Type B pancreatic cell (in vitro differentiated cells): ENCODE measurements at places on chromosomes 13 and 19. TPM values are rescaled to one million over a fixed set of nuclear protein-coding genes. Genes with fewer than 3 reads are reported as not detected.
A peak's percentile ranks its signal among the peaks of the same experiment; 100 is the strongest.

The PSG4 gene
- total RNA-seq, result not detected in 2 replicates

The NLRP11 gene
- total RNA-seq, result not detected in 2 replicates

The GPR180 gene
- total RNA-seq, result 6.1 and 6.6 TPM in 2 replicates

DNA sequence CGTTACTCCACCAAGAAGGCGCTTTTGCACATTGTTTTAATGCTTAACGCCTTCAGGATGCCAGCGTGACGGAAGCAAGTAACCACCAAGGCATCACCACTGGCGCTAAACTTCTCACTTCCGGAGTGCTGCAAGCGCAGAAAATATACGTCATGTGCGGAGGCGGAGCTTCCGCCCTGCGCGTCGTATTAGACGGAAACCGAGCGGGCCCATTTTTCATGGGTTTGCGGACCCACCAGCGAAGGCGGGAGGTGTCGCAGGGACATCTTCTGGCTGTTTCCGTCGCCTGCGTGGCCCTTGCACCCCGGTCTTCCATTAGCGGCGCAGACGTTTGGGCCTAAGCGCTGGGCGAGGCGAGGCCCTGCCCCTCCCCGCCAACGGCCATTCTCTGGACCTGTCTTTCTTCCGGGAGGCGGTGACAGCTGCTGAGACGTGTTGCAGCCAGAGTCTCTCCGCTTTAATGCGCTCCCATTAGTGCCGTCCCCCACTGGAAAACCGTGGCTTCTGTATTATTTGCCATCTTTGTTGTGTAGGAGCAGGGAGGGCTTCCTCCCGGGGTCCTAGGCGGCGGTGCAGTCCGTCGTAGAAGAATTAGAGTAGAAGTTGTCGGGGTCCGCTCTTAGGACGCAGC, at the start of gene ERCC5:
ERCC5 (plus strand) TSS at position 403 of the 631 bp plus-strand sequence. CDS start 235 bp downstream, outside the sequence.
- H3K27me3 ChIP-seq, result no peaks in the 10 kb centered on the region
- peak; percentile 94 for DNase-seq
- H3K36me3 ChIP-seq, result no peaks in the 10 kb centered on the region
- peaks cover 12% of the 10 kb centered on the region for H3K4me1 ChIP-seq
- H3K27ac ChIP-seq, result peak within 1 kb of the TSS; percentile 93

The ZNF329 gene
- total RNA-seq, result 12.5 and 14.5 TPM in 2 replicates

The CCDC122 gene
- total RNA-seq, result 13.1 and 13.6 TPM in 2 replicates

DNA sequence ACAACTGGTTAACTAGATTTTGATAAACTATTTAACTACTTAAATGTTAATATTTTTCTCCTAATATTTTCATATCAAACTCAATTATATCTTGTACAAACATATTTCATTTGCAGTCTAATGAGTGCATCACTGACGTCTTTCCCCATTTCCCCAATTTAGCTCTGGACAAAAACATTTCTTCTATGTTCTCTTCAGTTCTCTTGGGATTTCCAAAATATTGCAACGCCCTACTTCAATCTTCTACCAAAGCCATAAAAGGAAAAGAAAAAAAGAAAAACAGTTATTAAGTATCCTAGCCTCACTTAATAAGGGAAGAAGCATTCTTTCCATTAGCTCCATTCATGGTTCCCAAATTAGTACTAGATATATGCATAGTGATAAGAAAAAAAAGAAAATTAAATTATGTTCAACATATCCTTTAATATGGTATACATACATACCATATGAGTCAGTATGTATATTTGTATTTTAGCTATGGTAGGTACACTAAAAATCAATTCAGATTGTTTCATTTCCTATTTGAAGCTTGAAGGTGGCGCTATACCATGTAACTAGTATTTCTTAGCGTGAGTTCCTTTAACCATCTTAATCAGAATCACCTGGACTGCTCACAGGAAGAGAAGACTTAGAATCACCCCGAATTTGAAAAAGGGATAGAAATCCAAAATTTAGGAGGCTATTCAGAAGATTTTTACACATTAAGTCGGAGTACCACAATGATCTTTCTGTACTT, 9.9 kb downstream of the FBXL3 start:
- peaks cover 4% of the 10 kb centered on the region for H3K4me1 ChIP-seq
- H3K36me3 ChIP-seq, result peaks cover 47% of the 10 kb centered on the region
- H3K4me3 ChIP-seq, result no peak overlapping the region

The C5AR1 gene
- 0.93 and 1.0 TPM in 2 replicates for total RNA-seq

The HOMER3 gene
- total RNA-seq, result 20.8 and 38.6 TPM in 2 replicates

GRCh38 chr19:5913739-5914357, at the start of gene CAPS:
TSS of gene CAPS (plus strand) at chr19:5914254. CDS start at chr19:5914407, 153 bp downstream.
- no peaks in the 10 kb centered on the region for H3K36me3 ChIP-seq
- H3K27ac ChIP-seq, result peak within 1 kb of the TSS; percentile 80
- no peaks in the 10 kb centered on the region for H3K27me3 ChIP-seq
- peak within 1 kb of the TSS; percentile 52 for H3K4me3 ChIP-seq
- DNase-seq, result no peak

DNA sequence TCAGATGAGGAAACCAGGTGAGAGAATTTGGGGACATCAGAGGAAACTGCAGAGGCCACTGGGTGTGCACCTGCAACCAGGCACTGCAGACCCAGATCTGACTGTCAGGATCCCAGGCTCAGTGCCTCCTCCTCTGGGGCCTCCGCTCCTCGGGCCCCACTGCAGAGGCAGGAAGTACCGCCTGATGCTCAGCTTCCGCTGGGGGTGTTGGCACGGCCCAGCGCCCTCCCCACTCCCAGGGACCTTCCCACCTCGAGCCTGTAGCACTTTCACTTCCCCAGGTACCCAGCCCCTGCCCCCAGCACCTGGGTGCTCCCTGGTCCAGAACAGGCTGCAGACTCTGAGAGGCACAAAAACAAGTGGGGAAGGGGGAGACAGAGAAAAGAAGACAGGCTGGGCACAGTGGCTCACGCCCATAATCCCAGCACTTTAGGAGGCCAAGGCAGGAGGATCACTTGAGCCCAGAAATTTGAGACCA, 1.4 kb upstream of the CD37 start:
- DNase-seq, result no peak
- H3K4me1 ChIP-seq, result peaks cover 12% of the 10 kb centered on the region
- no peak overlapping the region for H3K4me3 ChIP-seq

- peaks cover 19% of the 10 kb centered on the region for H3K4me1 ChIP-seq
- peak overlapping the region; percentile 89 for H3K4me3 ChIP-seq
- H3K36me3 ChIP-seq, result no peaks in the 10 kb centered on the region
- peak overlapping the region; percentile 82 for H3K27ac ChIP-seq
These were observed 107.4 kb upstream of the DOCK9 start for GRCh38 chr13:99085139-99085807.

The TBXA2R gene
- not detected in 2 replicates for total RNA-seq

GRCh38 chr13:36046672-36047071, 84.5 kb downstream of the DCLK1 start:
- H3K36me3 ChIP-seq, result no peaks in the 10 kb centered on the region
- DNase-seq, result no peak
- no peak overlapping the region for H3K4me3 ChIP-seq
- no peak overlapping the region for H3K27ac ChIP-seq
- peaks cover 5% of the 10 kb centered on the region for H3K4me1 ChIP-seq

DNA sequence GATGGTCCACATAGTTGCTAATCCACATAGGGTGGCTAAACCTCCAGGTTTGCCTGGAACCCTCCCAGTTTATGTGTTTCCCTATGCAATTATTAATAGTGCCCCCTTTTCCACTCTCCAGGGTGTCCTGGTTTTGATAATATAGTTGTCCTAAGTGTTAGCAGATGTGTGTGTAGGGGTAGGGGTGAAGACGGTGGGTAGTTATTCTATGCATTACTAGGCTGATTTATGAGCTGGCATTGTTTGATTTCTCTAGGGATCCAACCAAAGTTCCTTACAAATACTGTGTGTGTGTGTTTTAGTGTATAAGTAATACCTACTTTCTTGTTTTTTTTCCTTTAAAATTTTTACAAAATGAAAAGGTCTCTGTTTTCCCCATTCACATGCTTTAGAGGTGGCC, 21.1 kb downstream of the GTF2F2 start:
- H3K36me3 ChIP-seq, result peaks cover 22% of the 10 kb centered on the region
- peak overlapping the region; percentile 59 for H3K27ac ChIP-seq
- peak overlapping the region; percentile 43 for H3K4me3 ChIP-seq
- DNase-seq, result no peak
- no peaks in the 10 kb centered on the region for H3K27me3 ChIP-seq

DNA sequence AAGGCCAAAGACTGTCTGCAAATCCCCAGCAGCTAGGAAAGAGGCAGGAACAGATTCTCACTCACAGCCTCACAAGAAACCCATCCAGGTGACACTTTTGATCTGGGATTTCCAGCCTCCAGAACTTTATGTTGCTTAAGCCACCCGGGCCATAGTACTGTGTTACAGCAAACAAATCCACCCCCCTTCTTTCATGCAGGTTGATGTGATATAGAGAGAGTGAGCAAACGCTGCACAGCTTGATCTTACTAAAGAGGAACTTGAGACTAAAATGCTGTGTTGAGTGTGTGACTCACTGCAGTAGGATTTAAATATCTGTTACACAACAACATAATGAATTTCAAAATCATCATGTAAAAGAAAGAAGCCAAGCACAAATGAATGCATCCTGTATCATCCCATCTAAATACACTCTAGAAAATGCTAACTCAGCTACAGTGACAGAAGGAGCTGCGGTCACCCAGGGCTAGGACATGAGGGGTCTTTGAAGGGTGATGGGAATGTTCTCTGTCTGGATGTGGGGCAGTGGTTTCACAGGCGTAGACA, 32.2 kb downstream of the RCBTB2 start:
- H3K36me3 ChIP-seq, result peaks cover 16% of the 10 kb centered on the region
- peaks cover 5% of the 10 kb centered on the region for H3K4me1 ChIP-seq
- no peak overlapping the region for H3K27ac ChIP-seq
- H3K27me3 ChIP-seq, result no peaks in the 10 kb centered on the region
- DNase-seq, result no peak
- H3K4me3 ChIP-seq, result no peak overlapping the region

DNA sequence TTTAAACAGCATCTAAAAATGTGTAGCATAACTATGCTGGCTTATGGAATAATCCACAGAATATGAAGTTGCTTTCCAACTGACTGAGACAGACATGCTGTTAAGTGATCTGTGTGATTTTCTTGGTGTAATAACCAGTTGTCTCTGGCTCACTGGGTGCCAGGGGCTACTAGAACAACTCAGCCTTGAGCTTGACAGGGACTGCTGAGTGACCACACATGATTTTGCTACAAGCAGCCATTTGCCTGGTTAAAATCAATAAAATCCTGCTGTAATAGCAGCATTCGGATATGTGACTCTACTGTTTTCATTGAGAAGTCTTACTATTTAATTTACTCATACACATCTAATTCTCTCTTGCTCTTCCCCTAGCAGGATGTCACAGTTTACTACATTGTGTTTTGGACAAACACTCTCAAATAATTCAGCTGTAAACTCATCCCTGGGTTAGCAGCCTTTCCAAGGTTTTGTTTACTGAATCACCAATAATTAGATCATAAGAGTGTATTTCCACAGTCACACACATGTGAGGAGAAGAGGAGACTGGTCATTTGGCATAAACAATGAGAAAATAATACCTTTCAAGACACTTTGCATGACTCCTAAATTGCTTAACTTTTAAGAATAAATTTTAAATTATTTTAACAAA, 426.2 kb downstream of the PCDH9 start:
- H3K27ac ChIP-seq, result no peak overlapping the region
- no peaks in the 10 kb centered on the region for H3K36me3 ChIP-seq
- H3K27me3 ChIP-seq, result no peaks in the 10 kb centered on the region
- no peak for DNase-seq
- H3K4me3 ChIP-seq, result no peak overlapping the region

The EXOC3L2 gene
- total RNA-seq, result 0.60 TPM in 1 of 2 replicates, not detected in the other

DNA sequence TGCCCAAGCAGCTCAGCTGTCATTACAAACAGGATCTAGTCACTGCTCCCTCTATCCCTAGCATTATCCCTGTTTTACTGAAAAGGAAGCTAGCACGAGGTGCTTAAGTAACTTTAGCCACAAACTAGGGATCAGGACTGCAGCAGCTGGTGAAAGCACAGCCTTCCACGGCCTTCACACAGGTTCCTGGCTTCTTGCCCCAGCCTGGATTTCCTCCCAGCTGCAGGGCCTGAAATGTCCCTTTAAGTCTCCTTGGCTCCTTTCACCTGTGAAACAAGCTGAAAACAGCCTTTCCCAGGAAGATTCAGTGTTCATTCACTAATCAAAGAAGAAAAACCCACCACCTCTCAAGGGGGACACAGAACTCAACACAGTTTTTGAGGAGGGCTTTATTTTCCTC, 754.5 kb downstream of the DIAPH3 start:
- no peaks in the 10 kb centered on the region for H3K27me3 ChIP-seq
- peaks cover 3% of the 10 kb centered on the region for H3K4me1 ChIP-seq
- no peak overlapping the region for H3K27ac ChIP-seq
- H3K4me3 ChIP-seq, result no peak overlapping the region

DNA sequence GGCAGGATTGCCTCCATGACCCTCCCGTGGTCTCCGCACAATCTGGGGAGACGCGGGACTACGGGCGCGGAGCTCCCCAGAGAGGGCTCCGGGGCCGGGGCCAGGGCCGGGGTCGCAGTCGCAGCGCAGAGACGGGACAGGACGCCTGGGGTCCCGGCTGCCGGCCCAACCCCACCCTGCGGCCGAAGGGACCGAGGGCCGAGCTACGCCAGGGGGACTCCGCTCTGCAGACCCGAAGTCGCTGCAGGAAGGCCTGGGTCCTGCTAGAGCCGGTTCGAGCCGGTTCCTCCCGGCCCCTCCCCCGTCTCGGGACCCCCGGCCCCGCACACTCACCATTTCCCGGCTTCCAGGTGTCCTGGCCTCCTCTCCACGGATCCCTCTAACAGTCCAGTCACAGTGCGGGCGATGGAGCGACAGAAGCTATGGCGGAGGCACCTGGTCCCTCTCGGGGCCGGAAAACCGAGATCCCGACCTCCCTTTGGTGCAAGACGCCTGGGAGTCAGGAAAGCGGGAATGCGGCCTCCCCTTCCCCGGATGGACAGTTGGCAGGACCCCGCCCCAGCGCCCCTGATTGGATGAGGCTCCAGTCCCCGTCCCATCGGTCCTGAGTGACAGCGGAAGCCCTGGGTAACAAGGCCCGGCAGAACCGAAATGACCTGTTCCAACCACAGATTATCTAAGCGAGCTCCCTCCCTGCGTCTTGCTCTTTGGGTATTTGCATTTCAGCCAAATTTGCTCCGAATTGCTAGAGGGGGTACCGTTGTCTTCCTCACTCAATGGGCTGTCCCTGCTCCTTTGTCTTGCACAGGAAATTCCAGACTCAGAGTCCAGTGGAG, at the start of gene ZNF625:
ZNF625 (minus strand) TSS at position 512 of the 836 bp plus-strand sequence; CDS start at position 336, 176 bp downstream.
- peaks cover 8% of the 10 kb centered on the region for H3K4me1 ChIP-seq
- H3K4me3 ChIP-seq, result peak within 1 kb of the TSS; percentile 86
- H3K27me3 ChIP-seq, result no peaks in the 10 kb centered on the region
- peak; percentile 91 for DNase-seq
- peaks cover 30% of the 10 kb centered on the region for H3K36me3 ChIP-seq

GRCh38 chr19:34276614-34277013, 22.3 kb downstream of the GARRE1 start:
- no peak for DNase-seq
- no peaks in the 10 kb centered on the region for H3K27me3 ChIP-seq
- peaks cover 5% of the 10 kb centered on the region for H3K36me3 ChIP-seq
- peaks cover 9% of the 10 kb centered on the region for H3K4me1 ChIP-seq
- peak overlapping the region; percentile 3 for H3K27ac ChIP-seq

The BRCA2 gene
- 4.3 and 10.6 TPM in 2 replicates for total RNA-seq

The KL gene
- 3.6 TPM in 2 replicates for total RNA-seq
